ENCODE measurements at places on chromosomes 3 and 15.

GRCh38 chr3:151933234-151933853 is 59.9 kb downstream of the SUCNR1 start:
- DNase-seq = no peak

GRCh38 chr3:139328356-139328755 is 15.5 kb upstream of the MRPS22 start:
- DNase-seq = no peak

GRCh38 chr15:57626713-57627440 is 35.2 kb downstream of the MYZAP start:
- DNase-seq = no peak

- no peak for DNase-seq
These were observed 145.0 kb upstream of the MEIS2 start for GRCh38 chr15:37245358-37245757.

- no peak for DNase-seq
These were observed 94.3 kb downstream of the UACA start for GRCh38 chr15:70669006-70669602.

GRCh38 chr3:67916353-67916752 is 261.9 kb upstream of the SUCLG2 start:
- DNase-seq = no peak

GRCh38 chr15:42286445-42287029 is 13.3 kb upstream of the TMEM87A start:
- DNase-seq = no peak

DNA sequence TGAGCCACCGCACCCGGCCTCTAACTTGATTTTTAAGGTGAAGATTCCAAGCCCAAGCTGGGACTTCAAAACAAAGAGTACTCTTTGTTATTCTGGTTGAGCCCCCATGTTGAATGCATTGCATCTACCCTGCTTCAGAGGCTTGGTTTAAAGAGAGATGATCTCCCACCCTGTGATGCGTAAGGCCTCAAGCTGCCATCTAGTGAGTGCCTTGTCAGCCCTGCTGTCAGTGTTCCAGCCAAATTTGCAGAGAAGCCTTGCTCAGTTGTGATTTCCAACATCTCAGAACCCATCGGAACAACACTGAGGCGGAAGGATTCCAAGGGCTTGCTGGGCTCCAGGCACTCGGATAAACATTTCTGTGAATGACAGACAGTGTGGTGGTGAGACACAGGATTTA is 210.7 kb upstream of the RGMA start:
- no peak for DNase-seq

All from WERI-Rb-1 (cell line).